ENCODE measurements at places on chromosomes 5 and 9. TPM values are rescaled to one million over a fixed set of nuclear protein-coding genes. Genes with fewer than 3 reads are reported as not detected.

Gene SPINK7
- not detected for total RNA-seq

Gene HDHD3
- 10.8 TPM for total RNA-seq

- peak; percentile 78 for DNase-seq
These were observed 322.3 kb downstream of the ASTN2 start for GRCh38 chr9:117092582-117092981.

Gene PGM5
- total RNA-seq, result not detected

Gene NUDT12
- total RNA-seq, result 15.5 TPM

Measured in NCI-H460 (cell line).